NCI-H1105 treated with DMSO at 0.1 percent for 48 hours (cell line): ENCODE measurements at places on chromosomes 12 and 14.

- no peak for DNase-seq
Measured at GRCh38 chr12:124742678-124743077, 121.0 kb downstream of the SCARB1 start.

- no peak for DNase-seq
Measured at GRCh38 chr12:4242595-4242994, 31.0 kb upstream of the CCND2 start.

DNA sequence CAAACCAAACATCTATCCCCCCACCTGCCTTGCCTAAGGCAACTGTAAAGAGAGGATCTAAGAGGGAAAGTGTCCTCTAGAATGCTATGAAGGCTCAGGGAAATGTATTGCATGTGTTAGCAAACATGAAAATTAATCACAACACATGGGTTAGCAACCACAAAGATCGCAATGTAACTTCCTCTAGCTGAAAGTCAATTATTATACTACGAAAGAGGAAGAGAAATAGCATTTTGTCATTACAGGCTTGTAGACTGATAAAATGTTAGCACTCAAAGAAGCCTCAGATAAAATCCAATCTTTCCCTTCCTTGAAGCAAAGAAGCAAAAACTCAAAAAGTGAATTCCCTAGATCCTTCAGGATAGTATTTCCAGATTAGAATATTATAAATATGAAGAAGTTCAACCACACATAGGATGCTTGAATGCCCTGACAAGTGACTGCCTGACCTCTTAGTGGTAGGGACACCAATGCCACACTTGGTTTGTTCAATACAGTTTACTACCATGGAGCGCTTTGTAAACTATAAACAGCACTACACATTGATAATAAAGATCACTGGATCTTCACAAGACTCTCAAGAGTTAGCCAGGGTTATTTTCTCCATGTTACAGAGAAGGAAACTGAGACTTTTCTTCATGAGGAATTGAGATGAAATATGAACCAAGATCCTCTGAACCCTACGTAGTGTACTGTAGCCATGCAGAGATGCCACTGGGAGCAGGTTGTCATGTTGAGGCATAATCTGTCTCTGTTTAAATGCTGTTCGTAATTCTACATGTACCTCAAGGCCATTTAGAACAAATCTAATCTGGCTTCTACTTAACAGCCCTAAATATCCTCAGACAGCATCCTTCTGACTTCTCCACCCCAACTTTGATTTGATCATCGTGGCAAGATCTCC is 100.7 kb downstream of the ITPR2 start:
- no peak for DNase-seq

- peak; percentile 40 for DNase-seq
Measured at GRCh38 chr14:95875831-95876760, 536 bp upstream of the TUNAR start.

GRCh38 chr14:56730538-56731145 is 79.6 kb downstream of the OTX2 start:
- no peak for DNase-seq

DNA sequence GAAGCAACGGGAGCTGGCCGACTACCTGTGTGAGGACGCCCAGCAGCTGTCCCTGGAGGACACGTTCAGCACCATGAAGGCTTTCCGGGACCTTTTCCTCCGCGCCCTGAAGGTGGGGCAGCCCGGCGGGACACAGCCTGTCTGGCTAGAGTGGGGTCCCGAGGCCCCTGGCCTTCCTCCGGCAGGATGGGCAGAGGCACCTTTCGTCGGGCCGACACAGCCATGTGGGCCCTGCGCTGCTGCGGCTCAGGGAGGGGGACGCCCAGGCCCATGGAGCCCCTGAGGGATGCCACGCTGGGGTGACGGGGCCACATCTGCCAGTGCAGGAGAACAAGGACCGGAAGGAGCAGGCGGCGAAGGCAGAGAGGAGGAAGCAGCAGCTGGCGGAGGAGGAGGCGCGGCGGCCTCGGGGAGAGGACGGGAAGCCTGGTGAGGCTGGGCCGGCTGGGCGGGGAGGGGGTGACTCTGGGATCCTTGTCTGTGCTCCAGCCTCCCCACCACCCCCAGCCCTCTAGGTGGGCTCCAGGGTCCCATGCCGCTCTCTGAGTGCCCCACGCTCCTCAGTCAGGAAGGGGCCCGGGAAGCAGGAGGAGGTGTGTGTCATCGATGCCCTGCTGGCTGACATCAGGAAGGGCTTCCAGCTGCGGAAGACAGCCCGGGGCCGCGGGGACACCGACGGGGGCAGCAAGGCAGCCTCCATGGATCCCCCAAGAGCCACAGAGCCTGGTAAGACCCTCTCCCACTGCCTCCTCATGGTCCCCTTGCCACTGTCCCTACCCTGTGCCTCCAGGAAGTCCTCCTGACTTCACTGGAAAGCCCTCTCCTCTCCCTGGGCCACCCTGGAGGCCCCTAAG is 10.9 kb upstream of the ADSS1 start:
- no peak for DNase-seq

GRCh38 chr12:120978296-120979219 is at the start of gene HNF1A:
TSS of gene HNF1A (plus strand) at chr12:120978543. CDS start at chr12:120978769, 226 bp downstream.
- no peak for DNase-seq

- no peak for DNase-seq
Measured at GRCh38 chr12:127509066-127509778, 757.7 kb upstream of the TMEM132C start.

DNA sequence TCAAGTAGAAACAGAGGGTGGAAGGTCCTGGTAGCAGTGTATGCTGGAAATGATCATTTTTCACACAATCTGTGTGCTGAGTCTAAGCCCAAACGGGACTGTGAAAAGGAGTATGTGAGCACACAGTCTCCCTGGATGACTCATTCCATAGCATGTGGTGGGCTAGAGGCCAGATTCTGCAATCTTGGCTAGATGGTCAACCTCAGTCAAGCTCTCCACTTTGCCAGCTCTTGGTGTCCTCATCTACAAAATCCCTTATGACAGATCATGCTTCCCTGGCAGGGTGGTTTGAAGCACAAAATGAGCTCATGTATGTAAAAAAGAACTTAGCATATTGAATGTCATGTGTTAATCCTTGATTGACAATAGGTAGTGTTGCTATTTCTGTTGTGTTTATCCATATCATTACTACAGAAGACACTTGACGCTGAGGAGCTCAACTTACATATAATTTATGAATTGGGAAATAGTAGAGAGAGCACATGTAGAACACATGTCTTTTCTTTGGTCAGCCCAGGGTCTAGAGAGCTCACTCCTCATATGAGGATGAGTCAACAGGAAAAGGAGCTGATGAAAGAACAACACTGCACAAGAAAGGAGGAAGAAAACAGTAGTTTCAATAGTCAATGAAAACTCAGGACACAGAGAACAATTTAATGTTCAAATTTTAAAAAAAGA is 517.5 kb downstream of the BCL11B start:
- DNase-seq = no peak

- DNase-seq = no peak
Measured at GRCh38 chr12:56243731-56244181, 13.9 kb downstream of the SLC39A5 start.

DNA sequence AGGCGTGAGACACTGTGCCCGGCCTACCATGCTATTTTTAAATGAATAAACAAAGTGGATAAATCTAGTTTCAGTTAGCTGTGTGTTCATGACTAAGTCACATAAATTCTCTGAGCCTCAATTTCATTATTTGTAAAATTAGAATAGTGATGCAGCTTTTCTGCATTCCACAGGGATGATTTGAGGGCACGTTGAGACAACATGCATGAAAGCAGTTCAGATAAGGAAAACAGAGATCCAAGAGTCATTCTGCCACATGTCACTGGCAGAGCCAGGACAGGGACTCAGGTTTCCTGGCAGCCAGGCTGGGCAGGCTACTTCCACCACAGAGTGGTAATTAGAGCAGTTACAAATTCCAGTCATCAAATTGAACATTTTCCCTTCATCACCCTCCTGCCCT is 2.9 kb upstream of the PPP4R4 start:
- no peak for DNase-seq

GRCh38 chr12:21773263-21773741 is 1.2 kb downstream of the KCNJ8 start:
- no peak for DNase-seq

DNA sequence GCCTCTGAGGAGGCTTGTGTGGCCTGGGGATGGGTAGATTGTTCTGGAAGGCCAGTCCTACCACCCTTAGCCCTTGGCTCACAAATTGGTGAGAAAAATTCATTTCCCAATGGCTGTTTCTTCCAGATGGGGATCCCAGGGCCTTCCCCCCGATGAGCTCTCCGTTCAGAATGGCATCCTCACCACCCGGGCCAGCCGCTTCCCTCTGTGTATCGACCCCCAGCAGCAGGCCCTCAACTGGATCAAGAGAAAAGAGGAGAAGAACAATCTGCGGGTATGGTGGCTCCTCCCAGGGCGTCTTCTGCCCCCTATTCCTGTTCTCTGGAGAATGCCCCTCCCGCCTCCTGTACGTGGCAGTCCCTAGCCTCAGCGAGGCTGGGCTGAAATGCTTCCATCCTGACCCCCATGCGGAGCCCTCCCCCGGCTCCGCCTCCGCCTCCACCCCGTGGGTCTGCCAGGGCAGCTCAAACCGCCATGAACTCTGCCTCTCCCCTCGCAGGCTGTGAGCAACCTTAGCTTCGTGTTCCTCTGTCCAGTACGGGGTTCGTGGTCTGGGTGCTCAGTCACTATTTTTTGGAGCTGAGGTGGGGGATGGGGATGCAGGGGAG is 57.8 kb downstream of the CCDC92 start:
- DNase-seq = no peak

DNA sequence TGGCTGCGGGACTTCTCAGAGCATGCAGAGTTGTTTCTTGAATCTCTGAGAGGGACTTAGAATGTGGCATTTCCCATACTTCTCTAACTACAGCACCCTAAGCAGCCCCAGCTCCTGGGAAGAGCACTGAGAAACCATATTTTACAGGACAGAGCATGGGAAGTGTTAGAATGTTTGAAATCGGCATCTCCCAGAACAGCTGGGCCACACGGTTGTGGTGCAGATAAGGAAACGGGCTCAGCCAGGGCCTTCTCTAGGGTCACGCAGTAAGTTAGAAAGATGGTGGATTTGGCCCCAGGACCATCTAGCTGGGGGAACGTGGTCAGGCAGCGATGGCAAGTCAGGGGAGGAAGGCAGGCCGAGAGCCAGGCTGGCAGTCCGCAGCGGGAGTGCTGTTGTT is 10.5 kb upstream of the HHIPL1 start:
- no peak for DNase-seq

- DNase-seq = peak; percentile 73
Measured at GRCh38 chr14:69242311-69243224, 17.4 kb upstream of the GALNT16 start.

DNA sequence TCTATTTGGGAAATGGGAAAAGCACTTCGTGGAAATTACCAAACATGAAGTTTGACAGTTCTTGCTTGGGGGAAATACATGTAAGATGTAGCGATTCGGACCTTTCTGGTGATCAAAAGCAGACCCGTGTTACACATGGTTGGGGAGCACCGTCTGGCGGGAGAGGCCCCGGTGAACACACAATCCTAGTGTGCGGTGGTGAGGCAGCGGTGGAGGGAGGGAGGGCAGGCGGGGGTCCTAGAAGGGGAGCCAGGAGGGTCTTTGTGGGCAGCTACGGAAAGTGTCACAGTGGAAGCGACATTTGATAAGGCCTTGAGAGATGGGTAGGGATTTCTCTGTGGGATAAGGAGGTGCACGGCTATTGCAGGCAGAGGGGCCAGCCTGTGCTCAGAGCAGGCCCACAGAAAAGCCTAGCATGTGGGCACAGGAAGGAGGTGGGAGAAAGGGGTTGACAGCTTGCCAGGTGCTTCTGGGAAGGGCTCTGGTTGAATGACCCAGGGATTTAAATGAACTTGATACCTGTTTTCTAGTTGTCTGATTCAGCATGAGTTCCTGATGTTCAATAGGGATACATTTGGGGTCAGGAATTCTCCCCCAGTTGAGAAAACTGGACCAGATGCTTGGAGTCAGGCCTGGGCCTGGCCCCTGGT is 7.2 kb downstream of the MVK start:
- no peak for DNase-seq

DNA sequence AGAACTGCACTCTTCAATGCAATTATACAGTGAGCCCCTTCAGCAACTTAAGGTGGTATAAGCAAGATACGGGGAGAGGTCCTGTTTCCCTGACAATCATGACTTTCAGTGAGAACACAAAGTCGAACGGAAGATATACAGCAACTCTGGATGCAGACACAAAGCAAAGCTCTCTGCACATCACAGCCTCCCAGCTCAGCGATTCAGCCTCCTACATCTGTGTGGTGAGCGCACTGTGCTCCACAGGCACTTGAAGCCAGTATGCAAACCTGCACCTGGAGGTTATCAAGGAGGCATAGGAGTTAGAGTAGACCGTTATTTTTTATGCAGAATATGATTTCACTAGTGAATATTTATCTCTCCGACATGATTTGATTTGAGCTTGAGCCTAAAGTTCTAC is 152.2 kb upstream of the OR4E1 start:
- DNase-seq = no peak

DNA sequence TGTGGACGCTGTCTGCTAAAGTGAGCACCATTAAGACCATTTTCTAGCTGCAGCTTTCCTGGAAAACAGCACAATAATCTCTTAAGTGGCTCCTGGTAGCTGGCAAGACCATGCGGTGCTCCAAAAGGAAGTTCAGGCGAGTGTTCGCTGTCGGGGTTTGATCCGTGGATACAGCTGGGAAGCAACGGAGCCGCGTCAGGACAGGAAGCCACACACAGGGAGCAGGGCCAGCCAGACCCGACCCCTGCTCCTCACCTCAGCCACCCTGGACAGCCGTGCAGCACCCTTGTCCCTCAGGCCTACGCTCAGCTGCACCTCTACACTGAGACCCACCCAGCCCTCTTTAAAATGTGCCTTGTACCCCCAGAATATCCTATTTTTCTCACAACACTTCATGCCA is 19.4 kb downstream of the ZFYVE21 start:
- no peak for DNase-seq

- DNase-seq = no peak
Measured at GRCh38 chr12:125070112-125070511, 4.9 kb downstream of the AACS start.

GRCh38 chr14:59363531-59364226 is 101.5 kb downstream of the GPR135 start:
- DNase-seq = no peak

DNA sequence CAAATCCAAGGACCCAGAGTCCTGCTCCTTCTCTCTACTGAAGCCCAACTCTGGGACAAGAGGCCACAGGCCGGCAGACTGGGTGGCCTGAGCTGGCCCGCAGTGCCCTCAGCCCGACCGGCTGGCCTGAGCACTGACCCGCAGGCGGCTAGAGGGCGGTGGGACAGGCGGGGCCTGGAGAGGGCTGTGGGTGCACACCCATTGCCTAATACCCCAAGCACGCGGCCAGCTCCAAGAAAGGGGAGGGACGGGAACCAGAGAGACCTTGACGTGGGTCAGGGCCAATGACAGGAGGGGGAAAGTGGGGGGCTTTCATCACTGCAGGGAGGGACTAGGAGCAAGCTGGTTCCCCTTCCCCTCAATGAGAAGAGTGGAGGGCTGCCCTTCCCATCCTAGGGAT is 2.0 kb upstream of the WNT10B start:
- no peak for DNase-seq

GRCh38 chr14:106522990-106523389 is 996.6 kb downstream of the TMEM121 start:
- no peak for DNase-seq

- DNase-seq = no peak
Measured at GRCh38 chr12:92597997-92598396, 104.8 kb upstream of the PLEKHG7 start.

GRCh38 chr12:92191061-92191460 is 45.4 kb upstream of the BTG1 start:
- DNase-seq = no peak

- DNase-seq = no peak
Measured at GRCh38 chr14:100082723-100083122, 17.5 kb downstream of the EVL start.
